ENCODE measurements at places on chromosomes 11 and 22.

DNA sequence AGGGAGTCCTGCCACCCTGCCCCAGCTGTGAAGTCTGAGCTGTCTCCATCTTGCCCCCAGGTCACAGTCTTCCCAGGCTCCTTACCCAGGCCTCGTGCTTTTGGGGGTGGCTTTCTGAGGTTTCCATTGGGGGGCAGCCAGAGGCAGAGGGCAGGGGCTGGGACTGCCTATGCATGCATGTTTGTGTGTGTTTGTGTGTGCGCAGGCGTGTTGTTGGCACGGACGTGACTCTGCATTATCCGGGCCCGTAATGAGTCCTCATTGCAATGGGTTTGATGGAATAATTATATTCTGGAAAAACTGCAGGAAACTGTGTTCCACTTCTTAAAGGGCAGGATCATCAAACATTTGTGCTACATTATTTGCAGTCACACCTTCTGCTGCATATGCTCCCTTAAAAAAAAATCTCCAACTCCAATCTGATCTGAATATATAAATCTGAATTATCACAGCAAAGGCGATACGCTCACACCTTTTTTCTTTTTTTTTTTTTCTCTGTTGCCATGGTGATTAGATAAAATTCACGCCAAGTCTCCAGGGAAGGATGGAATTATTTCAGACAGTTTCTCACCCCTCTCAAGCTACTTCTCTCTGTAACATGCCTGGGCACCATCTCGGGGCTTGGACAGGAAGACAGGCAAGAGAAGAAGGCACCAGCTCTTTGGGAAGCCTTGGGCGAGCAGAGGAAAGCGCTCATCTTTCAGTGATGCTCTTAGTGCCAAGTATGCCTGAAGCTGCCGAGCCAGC, 45.9 kb downstream of the DSCAML1 start:
- DNase-seq: no peak

GRCh38 chr22:35921777-35922176, 106.8 kb downstream of the RBFOX2 start:
- DNase-seq: peak; percentile 52

- peak; percentile 75 for DNase-seq
Observed at GRCh38 chr11:133078591-133079404, 453.5 kb downstream of the OPCML start.

GRCh38 chr11:35014346-35014745, 97.9 kb downstream of the PDHX start:
- DNase-seq: no peak

- DNase-seq: no peak
Observed at GRCh38 chr11:1261241-1262071, 38.6 kb downstream of the MUC5B start.

- DNase-seq: no peak
Observed at GRCh38 chr22:48496987-48497650, 1330.6 kb downstream of the BRD1 start.

- DNase-seq: no peak
Observed at GRCh38 chr22:19691721-19692341, 22.5 kb upstream of the SEPTIN5 start.

- DNase-seq: no peak
Observed at GRCh38 chr11:131692151-131692550, 321.7 kb downstream of the NTM start.

DNA sequence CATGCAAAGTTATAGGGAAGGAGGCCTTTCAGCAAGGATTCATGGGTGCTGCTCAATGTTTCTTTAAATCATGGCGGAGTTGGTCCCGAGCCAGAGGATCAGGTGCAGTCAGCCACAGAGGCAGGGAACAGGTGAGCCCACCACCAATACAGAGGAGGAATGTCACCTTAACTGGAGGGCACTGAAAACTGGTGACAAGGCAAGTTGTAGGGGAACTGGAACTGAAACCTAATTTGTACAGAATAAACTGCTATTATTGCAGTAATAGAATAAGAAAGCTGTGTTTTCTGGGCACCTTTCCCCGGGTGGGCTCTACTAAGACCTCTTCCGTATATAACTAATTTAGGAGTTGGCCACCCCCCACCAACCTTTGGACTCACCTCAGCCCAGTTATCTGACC, 296.0 kb upstream of the NARS2 start:
- DNase-seq: no peak

DNA sequence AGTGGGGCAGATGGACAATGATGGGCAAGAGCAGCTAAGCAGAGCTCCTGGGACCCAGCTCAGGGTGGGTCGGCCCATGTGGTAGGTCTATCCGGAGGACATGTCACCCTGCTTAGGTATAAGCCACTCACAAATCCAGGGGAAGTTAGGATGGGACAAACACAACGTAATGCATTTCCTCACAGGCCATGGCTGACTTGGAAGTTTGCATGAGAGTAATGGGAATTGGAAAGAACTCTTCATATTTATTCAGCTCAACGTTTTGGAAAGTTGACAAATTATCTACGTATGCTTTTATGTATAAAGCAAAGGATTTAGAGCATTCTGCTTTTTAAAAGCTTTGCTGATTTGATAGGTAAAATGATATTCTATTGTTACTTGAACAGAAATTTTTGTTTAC, 74.9 kb downstream of the SMCO4 start:
- DNase-seq: no peak

DNA sequence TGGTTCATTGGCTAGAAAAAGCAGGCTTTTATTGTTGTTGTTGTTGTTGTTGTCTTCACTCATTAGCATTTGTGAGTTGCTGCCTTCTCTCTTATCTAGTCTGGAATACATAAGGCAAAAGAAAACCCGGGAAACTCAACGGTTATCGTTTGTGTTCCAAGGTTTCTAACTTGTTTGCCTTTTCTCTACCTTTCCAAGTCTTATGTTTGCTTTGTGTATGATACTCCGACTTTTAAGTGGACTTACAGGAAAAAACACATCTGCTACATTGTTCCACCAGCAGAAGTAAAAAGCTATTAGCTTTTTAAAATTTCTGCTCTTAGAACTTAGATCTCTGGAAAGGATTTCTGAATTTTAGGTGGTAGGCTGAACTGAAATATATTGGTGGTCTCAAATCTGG, 27.0 kb upstream of the HIKESHI start:
- DNase-seq: no peak

- DNase-seq: no peak
Observed at GRCh38 chr11:10575346-10576034, 7.0 kb upstream of the LYVE1 start.

- DNase-seq: no peak
Observed at GRCh38 chr22:27318516-27318915, 483.0 kb downstream of the MN1 start.

- no peak for DNase-seq
Observed at GRCh38 chr22:44698531-44699421, 3.2 kb upstream of the PRR5 start.

DNA sequence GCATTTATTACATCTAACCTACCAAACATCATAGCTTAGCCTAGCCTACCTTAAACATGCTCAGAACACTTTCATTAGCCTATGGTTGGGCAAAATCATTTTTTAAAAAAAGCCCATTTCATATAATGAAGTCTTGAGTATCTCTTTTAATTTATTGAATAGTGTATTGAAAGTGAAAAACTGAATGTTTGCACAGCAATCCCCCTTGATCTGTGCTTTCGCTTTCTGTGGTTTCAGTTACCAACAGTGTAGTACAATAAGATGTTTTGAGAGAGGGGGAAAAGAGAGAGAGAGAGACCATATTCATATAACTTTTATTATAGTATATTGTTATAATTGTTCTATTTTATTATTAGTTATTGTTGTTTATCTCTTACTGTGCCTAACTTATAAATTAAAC, 8.4 kb upstream of the MAP6 start:
- no peak for DNase-seq

DNA sequence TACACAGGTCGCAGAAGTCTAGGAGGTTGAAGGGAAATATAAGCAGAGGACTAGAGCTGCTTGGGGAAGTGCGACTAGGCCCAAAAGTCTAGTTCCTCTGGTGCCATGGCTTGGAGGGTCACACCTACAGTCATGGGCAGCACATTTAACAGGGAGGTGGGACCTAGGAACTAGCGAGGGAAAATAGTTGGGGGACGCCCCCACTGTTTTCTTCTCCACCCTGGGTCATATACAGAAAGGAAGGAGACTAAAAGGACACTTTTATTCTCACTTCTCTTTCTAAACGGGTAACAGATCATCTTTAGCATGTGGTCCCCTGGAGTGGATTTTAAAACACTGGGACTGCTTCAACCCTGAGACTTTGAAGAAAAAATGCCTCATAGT, 16.6 kb downstream of the APIP start:
- no peak for DNase-seq

DNA sequence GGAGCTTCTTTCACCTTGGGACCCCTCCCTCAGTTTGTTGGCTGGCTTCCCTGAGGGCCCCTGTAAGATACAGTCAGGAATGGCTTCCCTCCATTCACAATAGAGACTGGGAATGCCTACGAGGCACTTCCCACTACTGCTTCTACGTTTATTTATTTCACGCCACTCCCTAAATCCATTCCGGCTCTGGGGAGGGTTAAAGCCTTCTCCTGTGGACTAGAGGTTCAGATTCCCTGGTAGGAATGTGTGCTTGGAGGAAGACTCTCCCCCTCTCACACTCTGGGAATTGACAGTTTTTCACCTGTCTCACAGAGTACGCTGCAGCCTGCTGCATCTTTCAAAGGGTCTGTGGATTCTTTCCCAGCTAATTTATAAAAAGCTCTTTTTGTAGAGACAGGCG, 3.3 kb upstream of the NUCB2 start:
- DNase-seq: no peak

DNA sequence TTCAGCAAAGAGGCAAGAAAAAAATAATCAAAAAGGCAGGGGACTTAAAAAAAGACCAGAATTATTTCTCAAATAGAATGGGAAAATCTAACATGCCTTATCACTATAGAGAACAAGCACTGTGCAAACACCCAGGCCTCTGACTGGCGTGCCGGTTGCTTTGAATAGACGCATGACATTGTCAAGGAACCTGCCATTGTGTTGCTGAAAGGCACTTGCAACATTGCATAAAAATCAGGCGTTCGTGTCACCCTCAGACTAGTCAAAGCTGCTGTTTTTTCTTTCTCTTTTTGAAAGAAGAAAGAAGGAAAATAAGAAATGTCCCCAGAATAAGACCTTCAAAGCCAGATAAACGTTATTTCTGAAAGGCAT, 549.3 kb upstream of the CADM1 start:
- no peak for DNase-seq

- DNase-seq: no peak
Observed at GRCh38 chr11:3157381-3158130, 7.6 kb downstream of the OSBPL5 start.

DNA sequence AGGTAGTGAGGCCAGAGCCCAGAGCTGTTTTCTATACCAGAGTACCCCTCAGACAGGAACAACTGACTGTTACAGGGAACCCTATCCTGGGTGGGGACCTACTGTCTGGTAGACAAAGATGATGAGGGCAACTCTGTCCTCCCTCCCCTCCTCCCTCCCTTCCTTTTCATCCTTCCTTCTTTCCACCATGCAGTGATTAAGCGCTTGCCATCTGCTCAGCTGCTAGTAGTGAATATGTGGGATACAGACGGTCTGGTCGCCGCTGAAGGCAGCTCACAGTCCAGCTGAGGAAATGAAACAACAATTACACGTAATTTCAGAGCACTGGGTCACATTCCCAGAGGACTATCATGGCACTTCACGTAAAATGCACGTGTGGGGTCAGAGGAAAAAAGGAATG, 597.1 kb downstream of the BUD13 start:
- no peak for DNase-seq

GRCh38 chr11:125358254-125358840, 137.7 kb downstream of the FEZ1 start:
- DNase-seq: no peak

- DNase-seq: no peak
Observed at GRCh38 chr11:130512662-130513061, 64.2 kb downstream of the ADAMTS15 start.

GRCh38 chr11:85742348-85742747, 56.4 kb upstream of the CCDC89 start:
- no peak for DNase-seq

Data from NCI-H510A treated with DMSO at 0.1 percent for 48 hours (cell line).